Stimulated activated CD4-positive, alpha-beta T cell treated with anti-CD3 and anti-CD28 coated beads, Interleukin-15, amount 100 ng/mL, for 1 hour (primary cell): ENCODE measurements at places on chromosomes 4 and X.

GRCh38 chr4:78424461-78424860 is 127.1 kb upstream of the ANXA3 start:
- DNase-seq = no peak

- no peak for DNase-seq
These were observed 74.3 kb upstream of the MSANTD1 start for GRCh38 chr4:3174371-3175338.

DNA sequence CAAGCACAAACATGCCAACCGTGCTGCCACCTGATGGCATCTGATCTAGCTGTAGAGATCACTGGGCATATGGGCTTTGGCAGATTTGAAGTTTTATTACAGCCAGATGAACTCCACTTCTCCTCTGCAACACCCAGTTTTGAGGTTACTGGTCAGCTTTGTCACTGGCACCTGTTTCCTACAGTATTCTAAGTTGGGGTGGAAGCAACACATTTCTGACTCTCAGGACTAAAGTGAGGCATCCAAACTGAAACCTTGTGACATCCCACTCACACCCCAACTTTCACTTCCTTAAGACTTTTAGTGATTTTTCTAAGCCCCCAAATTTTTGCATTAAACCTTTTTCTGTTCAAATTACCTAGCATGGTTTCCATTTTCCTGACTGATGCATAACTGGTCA is 115.1 kb upstream of the PCDH18 start:
- no peak for DNase-seq

DNA sequence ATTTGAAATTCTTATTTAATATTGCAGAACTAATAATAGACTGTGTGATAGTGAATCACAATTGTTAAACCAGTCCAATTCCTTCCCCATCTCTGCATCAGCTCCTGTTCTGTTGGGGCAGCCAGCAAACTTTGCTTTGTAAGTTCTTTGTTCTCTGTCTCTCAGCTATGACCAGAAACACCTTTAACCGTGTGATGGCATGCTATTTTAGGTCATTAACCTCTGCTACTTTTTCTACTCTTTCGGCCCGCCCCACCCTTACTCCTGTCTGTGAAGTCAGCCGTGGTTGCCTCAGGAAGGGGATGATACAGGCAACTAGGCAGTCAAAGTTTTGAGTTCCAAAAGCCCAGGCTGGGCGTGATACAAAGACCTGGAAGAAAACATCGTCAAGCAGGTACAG is 51.3 kb upstream of the EGFL6 start:
- DNase-seq = no peak

GRCh38 chrX:93420525-93421082 is 252.8 kb downstream of the NAP1L3 start:
- no peak for DNase-seq

DNA sequence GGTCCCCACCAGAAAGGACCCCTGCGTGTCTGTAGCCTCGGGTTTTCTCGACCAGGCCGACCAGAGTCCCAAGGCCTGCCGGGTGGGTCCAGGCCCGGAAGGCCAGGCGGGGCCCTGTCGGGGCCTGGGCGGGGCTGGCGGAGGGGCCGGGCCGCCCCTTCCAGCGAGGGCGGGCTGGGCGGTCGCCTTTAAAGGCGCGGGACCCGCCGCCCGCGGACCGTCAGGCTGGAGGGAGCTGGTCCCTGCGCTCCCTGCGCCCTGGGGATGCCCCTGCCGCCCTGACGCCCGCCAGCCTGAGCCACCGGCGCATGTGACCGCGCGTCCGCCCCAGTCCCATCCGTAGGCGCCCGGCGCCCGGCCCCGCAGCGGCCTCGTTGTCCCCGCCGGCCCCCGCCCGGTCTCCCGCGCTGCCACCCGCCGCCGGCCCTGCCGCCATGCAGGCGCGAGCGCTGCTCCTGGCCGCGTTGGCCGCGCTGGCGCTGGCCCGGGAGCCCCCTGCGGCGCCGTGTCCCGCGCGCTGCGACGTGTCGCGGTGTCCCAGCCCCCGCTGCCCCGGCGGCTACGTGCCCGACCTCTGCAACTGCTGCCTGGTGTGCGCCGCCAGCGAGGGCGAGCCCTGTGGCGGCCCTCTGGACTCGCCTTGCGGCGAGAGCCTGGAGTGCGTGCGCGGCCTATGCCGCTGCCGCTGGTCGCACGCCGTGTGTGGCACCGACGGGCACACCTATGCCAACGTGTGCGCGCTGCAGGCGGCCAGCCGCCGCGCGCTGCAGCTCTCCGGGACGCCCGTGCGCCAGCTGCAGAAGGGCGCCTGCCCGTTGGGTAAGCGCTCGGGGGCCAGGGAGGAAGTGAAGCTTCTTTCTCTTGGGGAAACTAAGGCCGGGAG is at the start of gene HTRA3:
TSS of gene HTRA3 (plus strand) at position 220 of the 883 bp plus-strand sequence. CDS start at position 435, 215 bp downstream.
- no peak for DNase-seq

GRCh38 chr4:129603241-129603931 is 507.4 kb downstream of the C4orf33 start:
- no peak for DNase-seq

DNA sequence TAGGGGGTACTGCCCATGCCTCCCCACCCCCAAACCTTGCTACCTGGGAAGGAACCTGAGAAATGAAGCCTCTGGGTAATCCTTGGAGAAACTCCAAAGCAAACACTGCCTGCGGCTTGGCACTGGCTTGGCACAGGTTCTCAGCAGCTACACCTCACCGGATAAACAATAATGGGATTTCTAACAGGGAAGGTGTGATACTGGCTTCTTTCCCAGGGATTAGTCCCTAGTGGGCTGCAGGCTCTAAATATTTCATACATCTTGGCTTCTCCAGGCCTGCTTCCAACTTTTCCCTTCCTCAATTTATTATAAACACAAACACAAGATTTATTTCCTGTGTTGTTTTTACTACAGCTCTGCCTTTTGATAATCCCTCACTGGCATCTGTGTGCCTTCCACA is 12.5 kb downstream of the SEC24D start:
- DNase-seq = no peak

GRCh38 chr4:187128976-187129375 is 405.3 kb upstream of the FAT1 start:
- DNase-seq = no peak

GRCh38 chr4:153001626-153002025 is 65.5 kb downstream of the FHDC1 start:
- no peak for DNase-seq

DNA sequence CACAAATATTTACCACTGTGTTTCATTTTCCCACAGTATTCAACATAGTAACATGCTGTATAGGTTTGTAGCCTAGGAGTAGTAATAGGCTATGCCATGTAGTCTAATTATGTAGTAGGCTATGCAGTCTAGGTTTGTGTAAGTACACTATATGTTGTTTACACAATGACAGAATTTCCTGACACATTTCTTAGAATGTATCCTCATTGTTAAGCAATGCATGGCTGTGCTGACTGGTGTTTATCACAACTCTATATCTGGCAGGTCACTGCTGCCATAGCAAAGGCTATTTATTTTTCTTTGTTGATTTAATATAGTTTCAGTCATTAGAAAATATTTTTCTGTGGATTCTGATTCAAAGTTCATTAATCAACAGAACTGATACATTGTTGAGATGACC is 108.3 kb upstream of the TEX13A start:
- DNase-seq = no peak

- no peak for DNase-seq
These were observed 259.7 kb downstream of the BMPR1B start for GRCh38 chr4:95017305-95018064.

DNA sequence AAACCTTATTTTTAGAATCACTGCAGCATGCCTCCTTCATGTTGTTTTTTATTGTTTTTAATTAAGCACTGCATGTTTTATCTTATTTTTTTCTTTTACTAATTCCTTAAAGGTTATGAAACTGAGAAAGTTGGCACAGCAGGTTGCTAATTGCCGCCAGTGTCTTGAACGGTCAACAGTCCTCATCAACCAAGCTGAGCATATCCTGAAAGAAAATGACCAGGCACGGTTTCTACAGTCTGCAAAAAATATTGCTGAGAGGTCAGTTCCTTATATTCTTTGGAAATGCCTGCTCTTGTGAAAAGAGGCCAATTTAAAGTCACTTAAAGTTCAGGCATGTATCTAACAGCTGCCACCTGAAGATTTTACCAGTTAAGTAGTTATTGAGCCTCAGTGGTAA is 76.8 kb downstream of the TEX13B start:
- DNase-seq = no peak

DNA sequence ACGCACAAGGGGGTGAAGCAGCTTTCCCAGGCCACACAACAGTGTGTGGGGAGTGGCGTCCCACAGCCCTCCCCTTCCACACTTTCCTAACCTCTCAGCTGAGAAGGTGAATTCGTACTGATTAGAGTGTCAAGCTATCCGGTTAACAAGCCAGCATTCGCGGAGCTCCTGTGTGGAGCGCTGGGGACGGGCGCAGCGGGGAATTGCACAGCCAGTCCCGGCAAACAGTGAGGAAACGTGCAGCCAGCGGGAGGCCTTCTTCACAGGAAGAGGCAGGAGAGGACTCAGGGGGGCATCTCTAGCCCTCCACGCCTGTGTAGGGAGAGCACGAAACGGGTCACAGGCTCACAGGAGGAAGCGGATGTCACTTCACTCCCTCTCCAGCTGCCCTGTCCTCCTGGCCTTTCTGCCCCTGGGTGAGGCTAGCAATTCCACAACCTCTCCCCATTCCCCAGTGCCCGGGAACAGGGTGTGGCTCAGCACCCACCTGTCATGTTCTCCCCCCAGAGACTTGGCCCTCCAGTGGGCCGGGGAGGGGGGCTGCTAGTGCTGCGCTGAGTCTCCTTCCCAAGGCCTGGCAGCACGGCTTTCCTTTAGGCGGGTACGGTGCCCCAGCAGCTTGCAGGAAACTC is 117.3 kb downstream of the CPZ start:
- no peak for DNase-seq

DNA sequence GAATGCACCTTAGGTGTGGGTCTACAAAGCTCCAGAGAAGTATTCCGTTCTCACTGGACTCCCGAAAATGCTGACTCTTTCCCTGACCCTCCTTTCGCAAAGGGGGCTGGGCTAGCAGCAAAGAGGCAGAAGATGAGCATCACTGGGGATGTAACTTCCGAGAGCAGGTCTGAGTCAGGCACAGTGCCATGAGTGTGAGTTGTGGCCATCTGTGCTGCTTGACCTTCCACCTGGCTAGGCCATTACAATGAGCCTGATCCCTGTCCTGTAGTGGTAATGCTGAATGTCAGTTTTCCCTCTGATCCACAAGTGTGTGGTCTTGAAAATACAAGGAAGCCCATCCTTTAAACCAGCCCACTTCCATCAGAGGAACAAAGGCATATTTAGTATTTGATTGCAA is 479.4 kb downstream of the AFF2 start:
- DNase-seq = no peak

DNA sequence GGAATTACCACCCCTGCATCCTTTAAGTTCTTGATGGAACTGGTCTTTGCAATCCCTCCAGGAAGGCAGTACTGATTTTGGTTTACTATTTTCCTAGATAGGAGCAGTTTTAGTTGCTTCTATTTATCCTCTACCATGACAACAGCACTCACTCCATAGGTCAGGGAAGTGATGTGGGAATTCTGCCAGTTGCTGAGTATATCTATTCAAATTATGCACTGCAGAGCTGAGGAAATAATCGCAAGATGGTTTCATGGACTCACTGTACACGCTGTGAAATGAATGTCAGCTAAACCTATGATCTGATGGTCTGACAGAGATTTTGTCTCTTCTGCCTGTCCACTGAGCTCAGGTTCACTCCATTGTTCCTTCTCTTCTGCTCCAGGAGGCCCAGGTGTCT is 135.8 kb downstream of the FAAH2 start:
- no peak for DNase-seq

DNA sequence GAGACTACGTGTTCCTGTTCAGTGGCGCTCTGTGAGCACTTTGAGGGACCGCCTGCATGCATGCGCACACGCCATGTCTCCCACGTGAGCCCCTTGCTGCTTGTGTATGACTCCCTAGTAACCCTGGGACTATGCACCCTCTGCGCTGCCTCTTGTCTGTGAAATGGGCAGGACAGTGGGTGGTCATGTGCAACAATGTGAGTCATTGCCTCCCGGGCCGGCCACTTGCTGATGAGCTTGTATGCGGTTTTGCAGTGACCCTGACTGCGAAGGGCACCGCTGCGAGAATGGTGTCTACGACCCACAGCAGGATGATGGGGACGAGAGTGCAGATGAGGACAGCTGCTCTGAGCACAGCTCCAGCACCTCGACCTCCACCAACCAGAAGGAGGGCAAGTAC is 61.4 kb downstream of the TNIP2 start:
- no peak for DNase-seq

GRCh38 chrX:120794525-120794975 is 81.1 kb downstream of the CT47B1 start:
- DNase-seq = no peak
